ENCODE measurements at places on chromosomes 2 and 18. TPM values are rescaled to one million over a fixed set of nuclear protein-coding genes. Genes with fewer than 3 reads are reported as not detected.

NFATC1 gene
- total RNA-seq, result 12.9 TPM

RTP5 gene
- not detected for total RNA-seq

NOSTRIN gene
- total RNA-seq, result 56.2 TPM

DNA sequence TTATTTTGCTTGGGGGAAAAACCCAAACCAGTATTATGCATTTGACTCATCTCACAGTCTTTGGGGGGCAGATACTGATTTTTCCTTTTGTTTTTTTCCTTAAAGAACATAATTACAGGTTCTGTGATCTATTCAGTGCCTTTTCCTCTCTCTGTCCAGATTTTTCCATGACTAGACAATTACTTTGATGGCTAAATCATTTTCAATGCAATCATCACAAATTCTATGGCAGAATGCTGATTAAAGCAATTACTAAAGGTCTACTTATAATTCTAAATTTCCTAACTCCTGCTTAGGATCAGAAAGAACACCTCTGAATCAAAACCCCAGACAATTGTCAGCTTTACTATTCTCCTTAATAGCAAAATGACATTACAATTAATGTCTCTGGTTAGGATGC lies 38.8 kb downstream of the POLR1A start:
- no peak for DNase-seq

- DNase-seq, result no peak
Observed at GRCh38 chr2:43819491-43820163, 19.0 kb downstream of the ABCG5 start.

- no peak for DNase-seq
Observed at GRCh38 chr2:229087267-229087666, 183.8 kb downstream of the PID1 start.

GRCh38 chr2:98454500-98455235 lies 10.0 kb downstream of the INPP4A start:
- no peak for DNase-seq

GRCh38 chr2:120700659-120701058 lies 35.0 kb upstream of the GLI2 start:
- DNase-seq, result no peak

DNA sequence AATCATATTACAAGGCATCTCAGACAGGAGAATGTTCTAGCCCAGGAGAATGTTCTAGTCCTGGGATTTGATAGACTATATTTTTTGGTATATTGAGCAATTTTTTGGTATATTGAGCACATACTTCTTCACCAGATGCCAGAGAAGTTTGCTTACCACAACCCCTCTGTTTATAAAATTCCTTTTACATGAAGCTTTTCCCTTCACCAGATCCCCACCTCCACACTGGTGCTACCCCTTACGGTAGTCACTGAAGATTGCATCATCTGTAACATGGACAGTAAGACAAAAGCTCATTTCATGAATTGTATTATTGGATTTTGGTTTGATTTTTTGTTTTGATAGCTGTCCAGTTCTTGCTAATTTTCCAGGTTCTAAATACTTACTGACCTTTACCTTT lies 7.2 kb upstream of the HNMT start:
- DNase-seq, result no peak

- peak; percentile 30 for DNase-seq
Observed at GRCh38 chr2:223760838-223761502, 76.4 kb downstream of the AP1S3 start.

DNA sequence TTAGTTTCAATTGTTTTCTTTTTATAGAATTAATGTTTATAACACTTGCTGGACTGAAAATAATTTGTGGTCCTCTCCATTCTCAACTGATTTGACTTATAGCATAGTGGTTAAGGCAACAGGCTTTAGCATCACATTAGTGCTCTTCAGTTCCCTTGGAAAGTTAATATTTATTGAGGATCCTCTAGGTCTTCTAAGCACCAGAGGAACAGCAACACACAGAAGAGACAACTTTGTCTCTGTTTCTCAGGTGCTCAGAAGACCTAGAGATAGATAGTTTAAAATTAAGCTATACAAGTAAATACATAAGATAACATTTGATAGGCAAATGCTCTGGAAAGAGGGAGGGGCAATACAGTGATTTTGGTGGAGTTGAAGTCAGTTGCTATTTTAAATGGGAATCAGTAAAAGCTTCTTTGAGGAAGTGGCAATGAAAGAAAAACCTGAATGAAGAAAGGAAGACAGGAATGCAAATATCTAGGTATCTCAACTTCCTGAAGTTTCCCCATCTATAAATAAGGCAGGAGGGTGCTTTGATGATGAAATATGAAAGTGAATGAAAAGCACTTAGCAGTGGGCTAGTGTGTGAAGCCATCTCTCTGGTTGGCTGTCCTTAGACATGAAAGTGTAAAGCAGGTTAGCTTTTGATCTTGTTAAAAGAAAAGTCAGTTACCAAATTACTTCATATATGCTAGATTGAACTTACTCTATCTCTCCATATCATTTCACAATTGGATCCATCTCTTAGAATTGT lies 7.9 kb downstream of the NEUROD1 start:
- no peak for DNase-seq

- peak; percentile 78 for DNase-seq
Observed at GRCh38 chr2:25286025-25286400, 55.7 kb downstream of the DNMT3A start.

GRCh38 chr2:223590964-223591363 lies 11.2 kb downstream of the SCG2 start:
- DNase-seq, result no peak

- peak; percentile 23 for DNase-seq
Observed at GRCh38 chr18:5073026-5073944, 123.8 kb downstream of the AKAIN1 start.

- DNase-seq, result no peak
Observed at GRCh38 chr2:28780496-28780895, 28.9 kb downstream of the PPP1CB start.

DNA sequence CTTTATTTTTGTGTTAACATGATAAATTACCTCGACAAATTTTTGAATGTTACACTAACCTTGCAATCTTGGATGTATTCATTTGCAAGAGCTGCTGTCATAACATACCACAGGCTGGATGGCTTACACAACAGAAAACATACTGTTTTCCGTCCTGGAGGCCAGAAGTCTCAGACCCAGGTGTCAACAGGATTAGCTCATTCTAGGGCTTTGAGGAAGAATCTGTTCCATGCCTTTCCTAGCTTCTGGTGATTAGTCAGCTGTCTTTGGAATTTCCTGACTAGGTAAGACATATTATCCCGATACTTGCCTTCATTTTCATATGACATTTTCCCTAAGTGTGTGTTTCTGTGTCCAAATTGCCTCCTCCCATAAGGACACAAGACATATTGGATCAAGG lies 188.6 kb upstream of the CDH19 start:
- DNase-seq, result no peak

GRCh38 chr2:76679025-76679396 lies 843.2 kb downstream of the LRRTM4 start:
- peak; percentile 41 for DNase-seq

Data from mucosa of descending colon (tissue), 3 donors.